Mesothelial cell of epicardium (in vitro differentiated cells): ENCODE measurements at places on chromosomes 5 and 9. TPM values are rescaled to one million over a fixed set of nuclear protein-coding genes. Genes with fewer than 3 reads are reported as not detected.

- DNase-seq: no peak
These were observed 2.4 kb upstream of the AHRR start for GRCh38 chr5:318931-319601.

DNA sequence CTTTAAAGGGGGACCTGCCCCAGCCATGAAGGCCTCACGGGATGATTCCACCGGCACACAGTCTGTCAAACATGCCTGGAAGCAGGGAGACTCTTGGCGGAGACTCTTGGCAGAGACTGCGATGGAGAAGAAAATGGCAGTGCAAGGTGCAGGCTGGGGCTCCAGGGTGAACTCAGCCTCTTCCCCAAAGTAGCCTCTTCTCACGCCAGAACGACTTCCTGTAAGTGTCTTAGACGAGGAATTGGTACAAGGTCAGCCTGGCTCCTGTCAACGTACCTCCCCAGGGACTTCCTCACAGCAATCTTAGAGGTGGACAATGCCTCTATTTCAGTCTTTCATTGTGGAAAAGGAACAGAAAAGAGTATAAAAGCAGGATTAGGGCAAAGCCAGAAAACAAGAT lies 109.3 kb downstream of the UGCG start:
- no peak for DNase-seq

GRCh38 chr5:158618256-158618655 lies 481.5 kb downstream of the EBF1 start:
- DNase-seq: no peak

DNA sequence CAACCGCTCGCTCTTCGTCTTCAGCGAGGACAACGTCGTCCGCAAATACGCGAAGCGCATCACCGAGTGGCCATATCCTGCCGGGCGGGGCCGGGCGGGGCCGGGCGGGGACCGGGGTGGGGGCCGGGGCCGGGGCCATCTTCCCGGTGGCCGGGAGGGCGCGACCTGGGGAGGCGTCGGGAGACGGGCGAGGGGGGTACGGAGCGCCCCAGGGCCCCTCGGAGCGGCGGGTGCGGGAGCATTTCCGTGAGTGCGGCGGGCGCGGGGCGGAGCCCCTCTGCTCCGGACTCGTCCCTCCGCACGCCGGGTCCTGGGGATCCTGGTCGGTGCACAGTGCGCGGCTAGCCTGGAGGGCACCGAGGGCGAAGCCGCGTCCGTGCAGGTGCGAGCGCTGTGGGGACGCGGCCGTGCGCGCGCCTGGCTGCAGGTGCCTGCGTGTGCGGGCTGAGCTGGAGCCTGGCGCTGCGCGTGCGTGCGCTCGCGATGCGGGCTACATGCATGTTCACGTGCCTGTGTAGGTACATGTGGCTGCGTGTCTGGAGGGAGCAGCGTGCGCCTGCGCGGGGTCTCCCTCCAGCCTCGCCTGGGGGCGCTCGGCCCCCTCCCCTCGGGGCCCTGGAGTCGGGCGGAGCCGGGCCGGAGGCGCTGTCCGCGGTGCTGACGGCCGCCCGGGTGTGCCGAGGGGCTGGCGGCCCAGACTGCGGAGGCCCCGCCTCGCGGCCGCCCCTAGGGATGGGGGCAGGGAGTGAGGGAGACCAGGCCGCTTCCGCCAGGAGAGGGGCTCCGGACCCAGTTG lies 762 bp downstream of the CACNA1B start:
- peak; percentile 88 for DNase-seq

- DNase-seq: no peak
These were observed 3.4 kb downstream of the S1PR3 start for GRCh38 chr9:88994469-88995199.

DNA sequence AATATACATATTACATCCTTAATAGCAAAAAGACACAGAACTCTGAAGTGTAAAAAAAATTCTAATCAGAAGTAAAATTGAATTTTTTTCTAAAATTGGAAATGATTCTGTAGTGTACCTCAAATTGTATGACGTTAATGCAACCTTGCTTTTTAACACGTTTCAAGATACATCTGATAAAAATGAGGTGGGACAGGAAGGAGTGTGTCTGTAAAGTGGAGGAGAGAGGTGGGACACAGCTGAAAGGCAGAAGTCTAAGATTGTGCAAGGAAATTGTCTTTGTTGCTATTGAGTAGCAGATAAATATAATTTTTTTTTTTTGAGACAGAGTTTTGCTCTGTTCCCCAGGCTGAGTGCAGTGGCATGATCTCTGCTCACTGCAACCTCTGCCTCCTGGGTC lies 15.7 kb upstream of the SNX30 start:
- DNase-seq: no peak

- no peak for DNase-seq
These were observed 55.8 kb upstream of the BASP1 start for GRCh38 chr5:17161662-17162061.

- no peak for DNase-seq
These were observed 148.7 kb downstream of the FAM174A start for GRCh38 chr5:100683881-100684280.

DNA sequence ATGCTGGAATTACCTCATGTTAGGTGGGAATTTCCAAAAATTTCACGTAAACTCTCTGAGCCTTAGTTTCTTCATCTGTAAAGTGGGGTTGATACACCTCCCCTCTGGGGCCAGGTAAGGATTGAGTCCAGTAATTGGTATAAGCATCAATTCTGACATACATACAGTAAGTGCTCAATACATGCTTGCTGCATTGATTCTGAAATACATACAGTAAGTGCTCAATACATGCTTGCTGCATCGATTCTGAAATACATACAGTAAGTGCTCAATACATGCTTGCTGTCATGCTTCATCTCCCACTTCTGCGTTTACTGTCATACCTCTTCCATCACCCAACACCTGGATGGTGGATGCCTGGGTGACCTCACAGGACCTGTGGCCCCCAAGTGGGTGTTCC lies 57.1 kb downstream of the TSPAN17 start:
- DNase-seq: no peak

DNA sequence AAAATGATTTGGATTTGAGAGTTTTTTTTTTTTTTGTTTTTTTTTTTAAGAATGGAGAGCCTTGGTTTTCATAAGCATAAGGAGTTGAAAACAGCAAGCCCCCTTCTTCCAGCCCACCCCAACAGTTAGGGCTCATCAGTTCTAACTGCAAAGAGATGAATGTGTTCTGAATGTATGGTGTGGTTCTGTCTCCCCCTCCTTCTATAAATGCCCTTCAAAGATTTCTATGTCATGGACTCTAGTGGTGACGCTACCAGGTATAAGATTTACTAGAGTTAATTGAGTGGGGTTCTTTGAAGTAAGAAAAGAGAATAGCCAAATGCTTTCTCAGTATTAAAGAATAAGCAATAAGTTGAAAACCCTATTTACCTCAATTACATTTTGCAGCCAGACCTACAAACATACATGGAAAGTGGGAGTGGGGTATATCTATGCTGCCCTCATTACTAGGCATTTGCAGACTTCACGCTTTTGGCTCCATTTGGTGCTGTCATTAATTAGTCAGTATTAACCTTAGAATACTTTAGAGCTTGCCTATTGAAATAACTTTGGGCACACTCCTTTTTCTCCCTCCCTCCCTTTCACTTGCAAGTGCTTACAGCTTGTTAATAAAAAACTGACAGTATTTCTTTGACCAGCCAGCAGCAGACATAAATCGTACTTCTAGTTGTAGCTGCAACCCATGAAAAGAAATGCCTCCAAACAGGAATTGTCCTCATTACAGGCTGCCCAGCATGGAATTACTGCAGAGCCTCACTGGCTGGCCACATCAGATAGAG lies 667.2 kb upstream of the ZNF608 start:
- DNase-seq: no peak

Gene SEMA6A
- total RNA-seq: 129 to 138 TPM (median 132 TPM) in 3 replicates

Gene OR5C1
- total RNA-seq: not detected in 3 replicates

Gene OR1Q1
- total RNA-seq: not detected in 3 replicates

Gene UCK1
- 21.9 to 26.6 TPM (median 23.2 TPM) in 3 replicates for total RNA-seq

Gene PCDHGA7
- total RNA-seq: 0.33 to 0.43 TPM (median 0.38 TPM) in 3 replicates

Gene PCA3
- total RNA-seq: not detected in 3 replicates
